D721Med (cell line): ENCODE measurements at places on chromosomes 3 and 15.

DNA sequence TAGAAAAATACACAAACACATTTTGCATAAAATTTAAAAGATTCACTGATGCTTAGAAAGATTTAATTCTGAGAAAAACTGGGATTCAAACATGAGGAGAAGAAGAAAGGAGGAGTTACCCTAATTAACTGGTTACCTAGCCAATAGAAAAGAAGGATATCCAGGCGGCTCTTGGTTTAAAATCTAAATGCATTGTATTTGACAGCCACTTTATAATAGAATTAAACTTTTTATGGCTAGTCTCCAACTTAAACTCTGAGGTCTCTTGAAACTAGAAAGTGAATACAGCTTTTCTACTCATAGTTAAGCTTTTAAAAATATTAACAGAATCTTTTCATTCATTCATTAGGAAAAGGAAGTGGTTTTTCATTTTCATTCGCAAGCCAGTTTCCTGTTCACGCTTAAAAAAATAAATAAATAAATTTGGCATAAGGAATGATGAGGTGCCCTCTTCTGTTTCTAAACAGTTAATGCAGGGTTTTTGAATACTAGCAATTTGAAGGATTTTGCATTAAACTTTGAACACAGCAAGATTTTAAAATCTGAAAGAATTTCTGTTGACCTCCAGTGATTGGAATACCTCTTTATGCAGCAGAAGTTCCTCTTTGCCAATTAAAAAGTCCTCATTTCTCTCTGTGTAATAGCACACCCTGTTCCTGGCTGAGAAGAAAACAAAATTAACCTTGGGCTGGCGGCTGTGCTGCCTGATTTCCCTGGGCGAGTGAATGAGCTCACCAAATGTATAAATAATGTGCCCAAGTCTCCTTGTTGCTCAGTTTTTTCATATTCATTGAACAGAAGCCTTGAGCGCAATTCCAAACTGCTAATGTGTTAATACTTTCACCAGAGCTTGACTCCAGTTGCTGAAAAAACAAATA lies 105.1 kb downstream of the ZMAT3 start:
- DNase-seq, result no peak

DNA sequence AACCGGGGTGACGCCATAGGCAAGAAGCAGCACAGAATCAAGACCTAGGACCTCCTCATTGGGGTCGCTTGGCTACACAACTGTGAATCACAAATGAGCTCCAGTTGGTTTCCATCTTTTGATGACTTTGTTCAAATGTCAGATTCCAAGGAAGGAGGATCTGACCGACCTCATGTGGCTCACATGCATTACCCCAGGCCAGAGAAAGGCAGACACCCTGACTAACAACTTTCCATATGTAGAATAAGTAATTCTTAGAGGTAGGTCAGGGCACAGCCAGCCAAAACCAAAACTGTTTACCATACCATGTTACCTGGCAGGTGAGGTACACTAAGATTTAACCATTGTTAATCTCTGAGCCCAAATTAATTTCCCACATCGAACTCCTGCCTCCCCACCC lies 96.5 kb downstream of the CCNL1 start:
- DNase-seq, result no peak

DNA sequence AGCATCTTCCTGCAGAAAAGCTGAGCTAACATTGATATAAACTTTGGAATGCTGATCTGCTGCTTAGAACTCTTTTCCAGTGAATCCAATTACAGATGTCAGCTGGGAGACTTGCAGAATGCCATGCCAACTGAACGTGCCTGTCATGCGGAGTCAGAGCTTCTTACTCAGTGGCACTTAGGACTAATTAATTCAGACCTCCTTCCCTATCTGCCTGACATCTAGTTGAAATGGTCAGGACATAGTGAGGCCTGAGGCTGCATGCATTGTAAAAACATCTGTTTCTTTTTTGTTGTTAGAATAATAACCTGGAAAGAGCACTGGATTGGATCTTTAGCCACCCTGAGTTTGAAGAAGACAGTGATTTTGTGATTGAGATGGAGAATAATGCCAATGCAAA lies 112.6 kb downstream of the USP13 start:
- no peak for DNase-seq

DNA sequence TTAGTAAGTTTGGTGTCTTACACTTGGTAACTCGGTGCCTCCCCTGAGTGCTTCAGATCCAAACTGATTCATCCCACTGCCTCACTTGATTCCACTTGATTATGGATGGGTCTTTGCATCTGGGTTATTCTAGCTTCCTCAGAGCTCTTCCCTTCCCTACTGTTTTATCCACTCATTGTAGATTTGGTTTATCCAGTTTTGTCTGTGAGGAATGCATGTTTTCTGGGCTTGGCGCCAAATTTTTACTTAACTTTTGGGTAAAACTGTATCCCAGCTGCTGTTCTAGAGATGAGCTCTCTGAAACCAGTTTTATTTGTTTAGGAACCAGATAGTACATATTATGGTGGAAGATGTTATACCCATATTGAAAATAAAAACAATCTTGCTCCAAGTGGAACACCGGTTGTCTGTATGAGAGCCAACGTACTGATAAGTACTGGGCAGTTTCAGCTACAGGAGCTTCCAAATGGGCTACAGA lies 20.9 kb downstream of the RAD54L2 start:
- no peak for DNase-seq

- no peak for DNase-seq
Measured at GRCh38 chr3:116958291-116958690, 248.7 kb downstream of the TUSC7 start.

GRCh38 chr3:177478170-177478867 lies 281.0 kb upstream of the TBL1XR1 start:
- DNase-seq, result no peak

DNA sequence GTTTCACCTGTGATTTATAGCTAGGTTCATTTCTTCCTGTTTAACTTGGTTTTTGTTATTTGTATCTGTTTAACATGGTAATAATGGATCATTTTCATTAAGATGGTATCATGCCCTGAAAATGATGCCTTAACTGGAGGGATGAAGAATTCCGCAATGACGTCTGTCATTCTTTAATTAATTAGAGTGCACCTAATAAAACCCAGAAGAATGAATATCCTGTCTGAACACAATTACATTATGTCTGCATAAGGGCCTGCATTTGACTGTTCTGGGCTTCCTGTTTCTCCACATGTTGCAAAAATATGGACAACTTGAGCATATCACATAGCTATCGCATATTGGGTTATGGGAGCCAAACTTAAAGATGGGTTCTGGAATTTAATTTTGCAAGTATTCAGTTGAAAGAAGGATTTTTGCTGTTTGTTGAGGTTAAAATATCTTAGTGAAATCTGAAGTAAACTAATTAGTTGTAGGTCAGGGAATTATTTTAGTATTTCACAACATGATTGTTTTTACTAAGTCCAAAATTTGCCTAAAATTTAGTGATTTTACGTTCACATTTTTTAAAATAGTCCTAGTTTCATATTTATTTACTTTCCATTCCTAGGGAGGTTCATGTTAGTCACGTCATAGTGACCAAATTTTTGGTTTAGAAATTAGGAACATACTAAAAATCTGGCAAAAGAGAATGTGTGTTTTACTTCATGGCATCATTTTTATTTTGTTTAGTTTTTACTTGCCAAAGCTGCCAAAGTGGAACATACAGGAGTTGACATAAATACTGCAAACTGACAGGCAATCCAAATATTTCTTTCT lies 321.0 kb upstream of the TGFBR2 start:
- DNase-seq, result no peak

GRCh38 chr3:177565981-177566380 lies 368.7 kb upstream of the TBL1XR1 start:
- no peak for DNase-seq

DNA sequence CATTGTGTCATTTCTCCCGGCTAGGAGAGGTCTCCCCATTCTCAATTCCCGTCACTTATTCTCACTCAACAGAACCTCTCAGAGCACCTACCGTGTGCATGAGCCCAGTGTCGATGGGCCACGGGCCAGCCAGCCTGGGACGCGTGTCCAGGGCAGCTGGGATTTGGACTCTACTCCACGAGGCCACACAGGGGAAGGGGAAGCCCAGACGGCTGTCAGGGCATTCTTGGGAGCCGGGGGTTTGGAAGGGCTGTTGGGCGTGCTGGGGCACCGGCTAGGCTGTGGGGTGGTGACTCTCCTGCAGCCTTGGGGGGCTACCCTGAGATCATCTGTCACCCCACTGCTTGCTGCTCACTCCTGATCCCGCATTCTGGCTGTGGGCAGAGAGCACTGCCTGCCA lies 41.7 kb upstream of the PCSK6 start:
- DNase-seq, result no peak

- peak; percentile 46 for DNase-seq
Measured at GRCh38 chr15:80173022-80173759, 20.4 kb downstream of the FAH start.

GRCh38 chr3:97187771-97188170 lies 373.4 kb downstream of the EPHA6 start:
- DNase-seq, result no peak

DNA sequence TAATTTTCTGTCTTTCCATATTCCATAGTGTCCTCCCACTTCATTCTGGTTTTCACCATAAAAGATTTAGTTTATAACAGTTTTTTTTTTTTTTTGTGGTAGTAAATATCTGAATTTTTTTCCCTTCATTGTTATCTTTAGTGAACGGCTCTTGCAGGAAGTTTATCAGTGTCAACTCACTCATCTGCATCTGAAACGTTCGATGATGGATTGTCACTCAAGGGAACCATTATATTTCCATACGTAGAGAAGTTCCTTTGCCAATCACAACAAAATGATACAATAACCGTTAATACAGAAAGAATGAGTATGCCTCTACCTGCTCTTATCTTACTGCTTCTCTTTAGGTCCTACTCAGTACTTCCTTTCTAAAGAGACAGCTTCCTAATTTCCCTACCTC lies 651.2 kb upstream of the KCNMB2 start:
- no peak for DNase-seq

DNA sequence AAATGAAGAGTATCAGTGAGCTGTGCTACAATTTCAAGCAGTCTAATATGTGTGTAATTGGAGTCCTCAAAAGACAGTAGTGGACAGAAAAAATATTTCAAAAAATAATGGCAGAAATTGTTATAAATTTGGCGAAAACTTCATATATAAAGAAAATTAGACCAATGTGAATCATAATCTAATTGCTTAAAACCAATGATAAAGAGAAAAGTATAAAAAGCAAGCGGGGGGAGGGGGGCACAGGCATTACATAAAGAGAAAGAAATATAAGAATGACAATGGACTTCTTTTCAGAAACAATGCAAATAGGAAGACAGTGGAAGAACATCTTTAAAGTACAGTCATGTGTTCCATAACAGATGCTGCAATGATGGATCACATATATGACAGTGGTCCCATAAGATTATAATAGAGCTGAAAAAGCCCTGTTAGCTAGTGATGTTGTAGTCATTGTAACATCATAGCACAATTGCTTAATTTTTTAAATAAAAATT lies 7.9 kb upstream of the PXYLP1 start:
- DNase-seq, result no peak

DNA sequence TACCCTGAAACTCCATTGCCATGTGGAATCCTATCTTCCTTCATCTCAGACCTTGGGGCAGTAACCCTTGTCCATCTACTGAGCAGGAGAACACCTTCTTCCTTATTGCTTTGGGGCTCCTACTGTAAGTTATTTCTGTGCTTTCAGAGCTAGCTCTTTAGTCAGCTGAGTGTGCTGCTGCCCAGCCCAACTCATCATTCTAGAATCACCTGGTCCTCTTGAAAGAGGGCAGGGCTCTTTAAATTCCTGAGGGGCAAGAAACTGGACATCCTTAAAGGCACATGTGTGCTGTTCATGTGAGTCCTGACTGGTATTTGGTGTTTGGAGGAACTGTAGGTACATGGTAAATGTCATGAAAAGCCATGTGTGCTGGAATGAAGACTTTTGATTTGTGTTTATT lies 140.9 kb downstream of the ARNT2 start:
- DNase-seq, result no peak

GRCh38 chr15:83720468-83720867 lies 66.5 kb downstream of the ADAMTSL3 start:
- DNase-seq, result no peak

GRCh38 chr3:187571701-187572100 lies 98.5 kb downstream of the SST start:
- DNase-seq, result no peak

- no peak for DNase-seq
Measured at GRCh38 chr3:18190646-18191045, 234.5 kb downstream of the SATB1 start.

GRCh38 chr15:51736069-51736468 lies 1.4 kb downstream of the LYSMD2 start:
- no peak for DNase-seq

- DNase-seq, result no peak
Measured at GRCh38 chr3:141905129-141905528, 28.7 kb downstream of the ATP1B3 start.

GRCh38 chr3:155978324-155978723 lies 107.9 kb downstream of the GMPS start:
- no peak for DNase-seq

GRCh38 chr15:48569591-48570302 lies 75.8 kb downstream of the FBN1 start:
- no peak for DNase-seq

- no peak for DNase-seq
Measured at GRCh38 chr3:63945558-63946096, 33.4 kb upstream of the SCAANT1 start.

- no peak for DNase-seq
Measured at GRCh38 chr3:138785951-138786350, 48.8 kb downstream of the PIK3CB start.

DNA sequence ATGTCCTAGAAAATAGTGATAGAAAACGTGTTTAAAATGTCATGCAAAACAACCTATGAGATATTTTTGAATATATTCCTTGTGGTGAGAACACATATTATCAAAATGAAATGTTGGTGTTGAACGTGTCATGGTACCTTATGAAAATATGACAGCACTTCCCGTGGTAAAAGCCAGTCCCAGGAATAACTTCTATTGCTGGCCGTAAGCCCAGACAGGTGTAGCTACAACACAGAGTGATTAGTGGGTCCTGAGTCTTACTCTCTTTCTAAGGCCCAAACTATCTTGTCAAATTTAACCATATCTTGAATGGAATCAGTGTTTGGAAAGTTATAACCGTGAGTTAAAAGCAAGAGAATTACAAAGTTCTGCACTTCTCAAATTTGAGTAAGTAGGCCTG lies 24.1 kb downstream of the RARB start:
- DNase-seq, result no peak

GRCh38 chr3:151283907-151284461 lies 5.6 kb upstream of the P2RY14 start:
- DNase-seq, result no peak

DNA sequence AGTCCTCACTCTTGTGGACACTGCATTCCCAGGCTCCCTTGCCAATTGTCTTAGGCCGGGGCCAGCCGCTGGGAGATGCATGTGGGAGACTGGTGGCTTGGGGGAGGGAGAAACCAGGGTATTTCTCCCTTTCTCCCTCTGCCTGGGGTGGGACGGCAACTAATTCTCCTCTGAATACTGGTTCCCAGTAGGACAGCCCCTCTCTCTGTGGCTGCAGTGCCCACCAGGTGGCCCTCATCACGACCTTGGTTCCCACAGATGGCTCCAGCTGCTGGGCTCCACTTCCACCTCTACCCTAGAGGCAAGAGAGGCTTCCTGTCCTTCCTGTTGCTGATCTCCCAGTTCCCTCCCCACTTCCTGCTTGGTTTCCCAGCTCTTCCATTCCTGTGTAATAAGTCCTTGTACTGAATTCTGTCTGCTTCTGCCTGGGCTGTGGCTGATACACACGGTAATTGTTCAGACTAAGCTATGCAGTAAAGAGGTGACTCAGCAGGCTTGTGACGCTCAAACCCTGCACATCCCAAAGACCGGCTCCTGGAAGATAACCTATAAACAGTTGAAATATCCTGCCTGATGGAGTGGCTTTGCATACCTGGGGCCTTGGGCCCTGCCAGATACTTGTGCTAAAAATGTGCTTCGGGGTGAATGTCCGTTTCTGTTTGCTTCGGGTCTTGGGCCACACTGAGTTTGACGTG lies 20.4 kb upstream of the COPG1 start:
- no peak for DNase-seq
